ENCODE measurements at places on chromosomes 1 and 21.

DNA sequence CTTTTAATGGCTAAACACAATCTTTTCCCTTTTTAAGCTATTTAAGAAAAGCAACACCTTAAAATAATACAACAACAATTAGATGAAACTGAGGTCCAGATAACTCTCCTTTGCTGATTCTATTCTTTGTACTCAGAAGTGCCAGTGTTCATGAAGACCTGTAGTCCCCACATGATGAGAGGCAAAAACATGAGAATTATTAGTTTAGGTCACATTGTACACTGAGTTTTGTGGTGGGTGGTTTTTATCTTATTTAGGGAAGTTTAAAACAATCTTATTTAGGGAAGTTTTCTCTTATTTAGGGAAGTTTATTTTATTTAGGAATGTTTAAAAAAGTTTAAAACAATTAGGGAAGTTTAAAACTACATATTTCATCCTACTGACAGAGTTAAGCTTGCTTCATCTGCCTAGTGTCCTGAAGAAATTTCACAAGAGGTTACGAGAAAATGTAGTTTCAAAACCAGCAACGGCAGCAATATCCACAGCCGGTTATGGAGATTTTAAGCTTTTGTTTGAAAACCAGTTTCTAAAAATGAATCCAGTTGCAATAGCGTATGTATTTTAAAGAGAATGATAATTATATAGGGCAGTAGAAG, 7.8 kb upstream of the OR14I1 start:
- peak; percentile 57 for DNase-seq

DNA sequence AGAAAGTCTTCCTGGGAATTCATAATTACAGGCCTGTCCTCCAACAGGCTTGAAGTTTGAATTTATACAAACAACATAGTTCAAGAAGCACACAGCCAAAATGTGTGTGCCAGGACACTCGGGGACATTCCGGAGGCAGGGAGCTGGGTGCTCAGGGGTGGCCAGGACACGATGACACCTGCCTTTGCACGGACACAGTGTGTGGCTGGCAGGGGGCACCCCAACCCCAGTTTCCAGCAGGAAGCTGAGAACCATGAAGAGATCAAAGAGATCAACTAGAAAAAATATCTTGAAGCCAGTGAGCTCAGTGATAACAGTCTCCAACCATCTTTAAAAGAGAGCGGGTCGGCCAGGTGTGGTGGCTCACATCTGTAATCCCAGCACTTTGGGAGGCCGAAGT, 32.5 kb upstream of the TRAPPC10 start:
- no peak for DNase-seq

DNA sequence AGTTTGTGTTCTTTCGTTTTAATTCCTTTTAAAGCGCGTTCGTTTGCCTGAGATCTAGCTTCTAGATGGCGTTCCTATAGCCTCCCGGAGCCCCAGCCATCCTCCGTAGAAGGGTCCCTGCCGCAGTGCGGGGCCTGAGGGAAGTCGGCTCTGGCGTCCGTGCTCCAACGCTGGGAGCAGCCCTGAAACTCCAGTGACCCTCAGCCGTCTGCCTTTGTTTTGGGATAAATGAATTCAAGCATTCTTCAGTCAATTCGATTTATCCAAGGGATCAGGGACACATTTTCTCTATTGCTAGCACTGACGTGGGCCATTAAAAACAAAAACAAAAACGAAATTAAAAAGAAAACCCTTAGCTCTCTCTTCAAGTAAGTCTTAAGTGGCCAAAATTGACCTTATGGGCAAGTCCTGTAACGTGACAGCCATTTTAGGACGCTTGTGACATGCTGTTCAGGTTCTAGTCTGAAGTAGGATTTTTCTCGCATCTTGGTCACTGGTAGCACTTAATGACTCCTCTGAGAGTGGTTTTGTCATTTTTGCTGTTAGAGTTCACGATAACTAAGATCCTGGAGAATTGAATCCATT, 742 bp upstream of the HSPA13 start:
- no peak for DNase-seq

DNA sequence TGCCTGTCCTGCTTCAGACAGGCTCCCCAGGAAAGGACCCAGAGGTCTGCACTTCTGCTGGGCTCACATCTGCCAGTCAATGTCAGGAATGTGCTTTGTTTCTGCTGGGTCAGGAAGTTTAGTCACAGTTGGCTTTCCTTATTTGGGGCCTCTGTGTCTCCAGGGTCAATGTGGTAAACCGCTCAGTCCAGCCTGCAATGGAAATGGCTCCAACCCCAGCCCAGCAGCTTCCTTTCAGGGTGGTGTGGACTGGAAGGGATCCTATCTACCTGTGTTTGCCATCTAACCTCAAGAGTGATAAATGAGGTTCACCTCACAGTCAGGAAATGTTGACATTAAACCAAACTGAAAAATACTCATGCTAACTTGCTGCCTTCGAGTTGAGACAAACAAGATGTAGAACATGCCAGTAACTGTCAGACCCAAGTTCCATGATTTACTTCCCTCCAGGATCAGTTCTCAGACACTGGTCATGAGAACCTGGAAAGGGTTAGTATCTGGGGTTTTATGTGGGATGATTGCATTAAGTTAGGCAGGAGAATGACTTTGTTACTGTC, 20.3 kb downstream of the ENO1 start:
- DNase-seq, result no peak

- no peak for DNase-seq
Measured at GRCh38 chr21:21662776-21663175, 664.6 kb downstream of the NCAM2 start.

DNA sequence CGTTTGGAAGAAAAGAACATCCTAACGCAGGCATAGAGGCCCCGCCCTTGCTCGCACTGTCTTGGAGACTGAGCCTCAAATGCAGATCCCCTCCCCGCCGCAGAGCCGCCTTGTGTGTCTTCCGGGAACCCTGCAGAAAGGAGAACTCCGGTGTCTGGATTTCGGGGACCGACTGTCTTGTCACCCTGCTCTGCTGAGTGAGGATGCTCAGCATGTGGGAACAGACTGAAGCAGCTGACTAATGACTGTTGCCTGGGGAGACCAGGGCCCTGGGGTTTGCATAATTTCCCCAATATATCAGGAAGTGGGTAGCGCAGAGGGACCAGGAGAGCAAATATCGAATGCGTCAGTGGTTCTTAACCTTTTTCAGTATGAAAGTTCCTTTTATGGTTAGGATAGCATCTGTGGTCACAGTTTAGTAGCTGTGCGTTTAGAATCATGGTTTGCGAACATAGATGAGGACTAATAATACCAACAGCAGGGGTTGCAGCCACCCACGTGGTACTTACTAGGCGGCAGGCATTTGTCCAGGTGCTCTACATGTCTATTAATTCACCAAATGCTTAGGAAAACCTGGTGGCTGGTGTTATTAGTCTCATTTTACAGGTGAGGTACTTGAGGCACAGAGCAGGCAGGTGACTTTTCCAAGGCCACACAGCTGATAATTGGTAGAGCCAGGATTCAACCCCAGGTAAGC, 14.3 kb downstream of the GPR137B start:
- peak; percentile 97 for DNase-seq

DNA sequence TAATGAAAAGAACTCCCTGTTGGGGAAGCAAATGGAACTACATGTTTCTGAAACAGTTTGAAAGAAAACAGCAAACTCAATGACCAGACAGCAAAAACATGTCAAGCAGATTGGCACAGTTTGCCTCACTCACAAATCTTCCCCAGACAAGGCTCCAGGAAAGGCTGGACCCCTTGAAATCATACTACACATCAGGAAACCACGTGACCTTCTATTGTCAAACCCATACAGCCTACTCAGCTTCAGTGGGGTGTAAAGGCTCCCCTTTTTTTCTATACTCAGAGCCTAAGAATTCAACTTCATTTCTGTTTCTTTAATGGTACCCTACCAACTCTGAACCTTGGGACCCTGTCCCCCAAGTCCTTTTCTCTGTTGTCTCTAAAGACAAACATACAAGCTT, 15.7 kb upstream of the CTTNBP2NL start:
- DNase-seq, result no peak

- no peak for DNase-seq
Measured at GRCh38 chr1:30904962-30905335, 3.6 kb downstream of the SDC3 start.

DNA sequence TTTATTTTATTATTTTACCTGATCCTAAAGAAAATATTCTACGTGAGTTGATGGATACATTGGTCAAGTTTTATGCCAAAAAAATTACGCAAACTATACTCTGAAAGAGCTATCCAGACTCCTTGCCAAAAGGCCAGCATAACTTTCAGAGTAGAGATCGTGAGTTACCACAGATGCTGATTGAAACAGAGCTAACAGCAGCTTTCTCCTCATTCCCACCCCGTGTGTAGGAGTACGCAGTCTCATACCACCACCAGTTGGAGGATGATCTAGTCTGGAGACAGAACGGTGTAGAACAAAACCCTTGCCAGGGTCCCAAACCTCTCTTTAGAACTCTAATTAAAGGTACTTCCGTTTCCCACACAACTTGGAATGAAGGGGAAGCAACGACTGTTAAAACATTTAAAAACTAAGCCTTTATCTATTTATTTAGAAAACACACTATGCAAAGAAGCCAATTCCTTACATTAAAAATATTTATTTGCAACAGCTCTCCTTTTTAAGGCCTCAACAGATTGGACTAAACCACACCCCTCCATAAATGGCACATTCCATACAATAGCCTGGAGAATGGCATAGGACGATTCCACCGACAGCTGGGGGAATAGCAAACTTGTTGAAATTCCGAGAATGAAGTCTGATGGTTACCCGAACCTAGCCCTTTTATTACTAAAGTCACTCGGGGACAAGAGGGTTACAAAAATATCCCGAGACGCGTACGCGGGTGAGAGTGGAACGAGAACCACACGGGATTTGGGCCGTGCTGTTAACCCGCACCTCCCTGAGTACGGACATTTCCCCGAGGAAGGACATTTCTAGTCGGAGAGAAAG, 1.4 kb downstream of the NUCKS1 start:
- peak; percentile 57 for DNase-seq

DNA sequence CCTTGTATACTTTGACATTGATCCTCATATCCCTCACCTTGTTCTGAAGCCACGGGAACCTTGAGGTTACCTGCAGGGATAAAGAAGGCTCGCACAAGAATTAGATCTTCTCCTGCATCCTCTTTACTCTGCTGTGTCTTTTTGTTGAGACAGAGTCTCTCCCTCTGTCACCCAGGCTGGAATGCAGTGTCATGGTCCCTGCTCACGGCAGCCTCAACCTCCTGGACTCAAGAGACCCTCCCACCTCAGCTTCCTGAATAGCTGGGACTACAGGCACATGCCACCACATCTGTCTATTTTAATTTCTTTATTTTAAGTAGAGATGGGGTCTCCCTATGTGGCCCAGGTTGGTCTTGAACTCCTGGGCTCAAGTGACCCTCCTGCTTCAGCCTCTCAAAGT, 134.7 kb downstream of the PTPRC start:
- DNase-seq, result no peak

DNA sequence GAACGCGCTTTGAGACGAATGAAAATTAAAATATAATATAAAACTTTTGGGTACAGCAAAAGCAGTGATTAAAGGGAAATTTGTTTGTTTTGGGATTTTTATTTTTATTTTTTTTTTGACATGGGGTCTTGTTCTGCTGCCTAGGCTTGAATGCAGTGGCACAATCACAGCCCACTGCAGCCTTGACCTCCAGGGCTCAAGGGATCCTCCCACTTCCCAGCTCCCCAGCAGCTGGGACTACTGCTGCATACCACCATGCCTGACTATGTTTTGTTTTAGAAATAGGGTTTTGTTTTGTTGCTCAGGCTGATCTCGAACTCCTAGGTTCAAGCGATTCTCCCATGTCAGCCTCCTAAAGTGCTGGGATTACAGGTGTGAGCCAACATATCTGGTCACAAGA, 30.3 kb downstream of the USP24 start:
- no peak for DNase-seq

DNA sequence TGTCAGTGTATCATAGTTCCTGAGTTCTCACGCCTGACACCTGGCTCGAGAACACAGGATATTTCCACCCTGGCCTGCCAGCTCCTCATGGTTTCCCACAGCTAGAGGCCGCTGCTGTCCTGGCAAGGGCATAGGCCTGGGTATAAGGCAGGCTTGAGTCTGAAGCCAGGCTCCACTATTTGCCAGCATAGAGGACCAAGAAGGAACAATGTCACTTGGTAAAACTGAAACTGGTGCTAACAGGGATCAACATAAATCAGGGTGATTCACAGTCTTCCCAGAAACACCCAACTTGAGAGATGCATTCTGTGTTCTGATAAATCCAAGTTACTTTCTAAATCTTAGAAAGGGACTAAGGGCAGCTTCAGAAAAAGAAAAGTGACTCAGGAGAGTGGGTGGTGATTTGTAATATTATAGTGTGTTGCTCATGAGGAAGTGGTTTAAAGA, 6.9 kb upstream of the S100A2 start:
- DNase-seq, result no peak

DNA sequence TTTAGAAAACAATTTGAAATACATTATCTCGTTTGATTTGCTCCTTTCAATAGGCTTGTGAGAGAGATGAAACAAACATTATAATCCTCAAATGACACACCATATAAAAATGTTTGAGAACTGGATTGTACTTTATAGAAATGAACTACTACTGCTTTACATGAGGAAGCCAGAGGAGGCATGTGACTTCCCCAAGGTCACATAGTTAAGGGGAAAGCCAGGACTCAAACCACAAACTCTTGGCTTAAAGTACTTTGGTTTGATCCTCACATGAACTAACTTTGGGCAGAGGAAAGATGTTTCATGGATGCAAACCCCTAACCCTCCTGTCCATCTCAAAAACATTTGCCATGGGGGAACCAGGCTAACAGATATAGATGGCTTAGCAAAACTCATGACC, 4.7 kb downstream of the ARHGEF11 start:
- no peak for DNase-seq

DNA sequence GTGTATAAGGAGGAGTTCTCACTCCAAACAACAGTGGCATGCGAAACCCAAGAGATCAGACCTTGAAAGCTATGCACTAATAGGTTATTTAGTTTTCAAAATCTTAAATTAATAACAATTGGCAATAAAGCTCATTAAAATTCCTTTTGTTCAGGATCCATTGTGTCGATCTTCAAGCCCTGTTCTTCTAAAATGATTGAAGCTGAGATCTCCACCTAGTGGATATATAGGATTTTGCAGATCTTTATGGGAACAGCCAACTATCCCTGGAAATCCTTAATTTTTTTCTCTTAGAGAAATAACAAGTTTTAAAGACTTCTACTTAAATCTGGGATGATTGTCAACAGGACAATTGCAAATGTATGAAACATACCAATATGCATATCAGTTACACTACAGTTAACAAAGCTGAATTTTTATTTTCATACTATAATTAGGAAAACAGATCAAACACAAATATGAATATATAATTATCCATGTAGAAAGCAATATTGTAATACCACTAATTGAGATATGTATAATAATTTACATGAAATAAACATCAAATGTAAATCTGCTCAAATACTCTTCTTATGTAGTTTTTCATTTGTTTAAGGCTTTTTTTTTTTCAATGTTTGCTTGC, 43.3 kb downstream of the LRRC53 start:
- no peak for DNase-seq

GRCh38 chr1:116224561-116224960, 113.4 kb downstream of the MAB21L3 start:
- no peak for DNase-seq
